Activated CD4-positive, alpha-beta memory T cell treated with anti-CD3 and anti-CD28 coated beads for 36 hours (primary cell): ENCODE measurements at places on chromosomes 7 and 10.

GRCh38 chr7:48427671-48428070, 256.4 kb downstream of the ABCA13 start:
- no peak for DNase-seq

DNA sequence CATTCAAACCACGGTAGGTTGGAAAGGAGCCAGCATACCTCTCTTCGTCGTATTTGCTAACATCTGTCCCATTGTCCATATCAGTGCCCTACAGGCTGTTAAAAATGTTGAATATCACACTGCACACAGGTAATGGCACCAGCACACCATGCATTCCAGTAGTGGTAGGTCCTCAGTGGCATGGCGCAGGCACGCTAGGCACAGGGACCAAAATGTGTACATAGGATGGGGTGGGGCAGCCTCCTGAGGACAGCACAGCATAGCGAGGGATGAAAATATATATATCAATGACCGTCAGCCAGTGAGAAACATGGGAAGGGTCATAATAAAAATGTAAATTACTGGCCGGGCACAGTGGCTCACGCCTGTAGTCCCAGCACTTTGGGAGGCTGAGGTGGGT, 99.9 kb upstream of the CTBP2 start:
- no peak for DNase-seq

DNA sequence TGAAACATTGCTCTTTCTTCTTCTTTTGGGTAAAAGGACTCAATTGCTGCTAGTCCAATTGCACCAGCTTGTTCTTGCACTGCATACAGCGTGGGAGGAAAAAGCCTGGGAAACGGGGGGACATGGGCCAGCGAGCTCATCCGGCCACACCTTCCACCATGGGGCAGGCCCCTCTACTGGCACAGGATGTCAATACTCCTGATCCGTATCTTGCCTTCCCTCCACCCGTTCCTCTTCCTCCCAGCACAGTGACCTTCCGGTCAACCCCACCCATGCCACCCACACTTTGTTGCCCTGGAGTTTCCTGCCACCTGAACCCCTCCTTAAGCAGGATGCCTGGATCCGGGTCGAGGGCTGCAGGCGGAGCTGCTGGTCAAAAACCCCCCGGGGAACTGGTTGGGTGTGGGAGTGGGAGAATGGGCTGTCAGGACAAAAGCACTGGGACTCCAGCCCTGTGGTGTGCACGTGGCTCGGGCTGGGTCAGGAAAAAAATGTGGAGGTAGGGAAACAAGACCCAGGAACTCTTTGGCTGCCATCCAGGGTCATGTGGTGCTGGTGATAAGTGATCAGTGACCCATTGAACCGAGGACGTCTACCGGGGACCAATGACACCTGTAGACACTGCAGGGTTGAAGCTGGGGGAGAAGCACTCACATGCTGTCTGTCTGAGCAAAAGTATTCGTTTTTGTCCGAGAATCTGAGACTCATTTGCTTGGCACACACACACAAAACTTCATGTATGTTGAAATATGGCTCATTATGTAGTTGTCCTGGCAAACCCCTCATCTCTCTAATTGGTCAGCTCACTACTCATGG, 8.1 kb downstream of the IL2RA start:
- peak; percentile 53 for DNase-seq

GRCh38 chr7:111089822-111090426, 1.0 kb upstream of the LRRN3 start:
- DNase-seq, result no peak

GRCh38 chr10:121694966-121695643, 96.9 kb upstream of the FGFR2 start:
- DNase-seq, result no peak

DNA sequence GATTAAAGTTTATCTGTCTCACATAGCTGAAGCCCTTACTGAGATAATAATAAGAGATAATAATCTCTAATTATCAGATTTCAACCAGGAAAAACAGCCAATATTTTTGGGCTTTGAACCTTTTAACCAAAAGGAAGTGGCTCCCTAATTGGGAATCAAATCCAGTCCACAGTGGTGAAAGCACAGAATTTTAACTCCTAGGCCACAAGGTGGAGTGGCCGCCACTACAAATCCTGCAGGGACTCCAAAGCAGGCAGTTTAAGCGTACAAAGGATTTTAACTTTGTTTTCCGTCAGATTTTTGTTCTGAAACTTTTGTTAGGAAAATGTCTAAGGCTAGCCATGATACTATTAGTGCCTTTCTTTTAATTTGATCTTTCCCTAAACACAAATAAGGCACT, 99.6 kb upstream of the CCNY start:
- no peak for DNase-seq

GRCh38 chr10:72913287-72913686, 19.7 kb downstream of the OIT3 start:
- no peak for DNase-seq
